Fibroblast of upper back skin (primary cell): ENCODE measurements at places on chromosomes 7 and 10.

DNA sequence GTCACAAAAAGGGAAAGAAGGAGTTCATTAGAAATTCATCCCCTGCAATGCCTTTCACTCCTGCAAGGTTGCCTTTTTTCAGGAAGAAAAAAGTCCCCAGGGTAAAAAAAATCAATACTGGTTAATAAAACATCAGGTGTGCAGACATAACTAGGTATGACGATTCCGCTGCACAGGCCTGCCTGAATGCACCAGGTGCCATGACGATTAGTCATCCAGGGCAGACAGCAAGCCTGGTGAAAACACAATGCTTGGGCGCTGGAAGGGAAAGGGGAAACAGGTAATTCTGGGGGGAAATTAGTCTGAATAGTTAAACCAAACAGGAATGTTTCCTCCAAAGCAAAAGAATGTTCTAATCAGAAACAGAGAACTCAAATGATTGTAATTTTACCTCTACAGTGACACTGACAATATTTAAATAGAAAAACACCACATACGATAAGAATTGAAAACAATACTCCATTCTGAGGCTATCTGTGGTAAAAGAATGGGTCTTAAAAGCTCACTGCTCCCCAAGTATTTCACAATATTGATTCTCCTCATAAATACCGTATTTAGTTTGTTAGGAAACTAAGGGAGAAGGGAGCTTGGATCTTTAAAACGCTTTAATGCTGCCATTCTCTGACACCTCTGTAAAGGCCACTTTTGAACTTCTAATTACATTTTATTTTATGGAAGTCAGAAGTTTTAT, 45.2 kb downstream of the VPS41 start:
- no peak for DNase-seq

GRCh38 chr10:13808556-13809391, 222.0 kb downstream of the PRPF18 start:
- peak; percentile 40 for DNase-seq

GRCh38 chr10:100888957-100889356, 23.8 kb upstream of the SLF2 start:
- DNase-seq: no peak

GRCh38 chr10:16854623-16855022, 37.4 kb upstream of the RSU1 start:
- DNase-seq: peak; percentile 53

DNA sequence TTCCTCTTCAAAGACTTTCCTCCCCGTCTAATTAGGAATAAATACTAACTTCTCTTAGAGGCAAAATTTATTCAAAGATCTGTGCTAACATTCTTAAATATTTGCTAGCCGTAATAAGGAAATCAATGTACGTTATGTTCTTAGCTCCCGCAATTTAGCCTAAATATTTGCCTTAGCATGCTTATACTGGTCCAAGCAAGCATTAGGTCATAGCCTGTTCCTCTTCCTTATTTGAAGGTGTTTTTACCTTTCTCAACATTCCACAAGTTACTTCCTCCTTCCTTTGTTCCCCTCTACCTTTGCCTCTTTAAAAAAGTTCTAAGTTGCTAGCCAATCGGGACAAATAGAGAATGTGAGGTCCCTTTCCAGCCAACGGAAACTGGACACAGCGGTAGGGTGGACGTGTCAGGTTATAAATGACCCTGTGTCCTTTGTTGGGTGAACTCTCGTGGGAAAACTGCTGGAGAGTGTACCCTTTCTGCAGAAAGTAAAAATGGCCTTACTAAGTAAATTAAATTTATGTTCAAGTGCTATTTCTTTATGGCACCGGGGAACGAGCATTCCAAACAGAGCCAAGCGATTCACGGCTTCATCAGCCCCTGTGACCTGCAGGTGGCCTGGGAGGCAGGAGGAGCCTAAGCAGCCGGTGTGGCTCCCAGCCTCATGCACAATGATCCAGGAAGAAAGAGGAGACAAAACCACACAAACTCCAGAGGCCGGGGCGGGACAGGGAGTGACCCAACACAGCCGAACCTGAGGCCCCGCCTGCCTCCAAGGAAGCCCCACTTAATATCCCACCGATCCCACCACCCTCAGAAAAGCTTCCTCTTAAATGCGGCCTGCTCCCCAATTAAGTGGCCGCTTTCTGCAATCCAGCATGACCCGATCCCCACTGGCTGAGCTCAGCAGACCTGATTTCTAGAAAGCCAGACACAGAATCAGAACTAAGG, 67.0 kb downstream of the ZRANB1 start:
- DNase-seq: no peak

DNA sequence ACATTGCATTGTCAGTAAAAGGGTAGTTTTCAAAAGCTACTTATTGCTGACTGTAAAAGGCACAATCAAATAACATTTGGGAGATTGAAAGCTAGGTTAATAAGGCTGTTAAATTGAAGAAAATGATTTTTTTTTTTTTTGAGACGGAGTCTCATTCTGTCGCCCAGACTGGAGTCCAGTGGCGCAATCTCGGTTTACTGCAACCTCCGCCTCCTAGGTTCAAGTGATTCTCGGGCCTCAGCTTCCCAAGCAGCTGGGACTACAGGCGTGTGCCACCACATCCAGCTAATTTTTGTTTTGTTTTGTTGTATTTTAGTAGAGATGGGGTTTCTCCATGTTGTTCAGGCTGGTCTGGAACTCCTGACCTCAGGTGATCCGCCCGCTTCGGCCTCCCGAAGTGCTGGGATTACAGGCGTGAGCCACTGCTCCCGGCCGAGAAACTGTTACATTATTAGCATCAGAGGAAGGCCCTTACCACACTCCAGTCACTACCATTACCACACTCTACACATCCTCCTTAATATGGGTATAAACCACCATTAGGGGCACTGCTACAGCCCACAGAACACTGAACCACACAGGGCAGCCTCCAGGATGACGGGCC, 1.0 kb downstream of the CYP51A1 start:
- DNase-seq: no peak

DNA sequence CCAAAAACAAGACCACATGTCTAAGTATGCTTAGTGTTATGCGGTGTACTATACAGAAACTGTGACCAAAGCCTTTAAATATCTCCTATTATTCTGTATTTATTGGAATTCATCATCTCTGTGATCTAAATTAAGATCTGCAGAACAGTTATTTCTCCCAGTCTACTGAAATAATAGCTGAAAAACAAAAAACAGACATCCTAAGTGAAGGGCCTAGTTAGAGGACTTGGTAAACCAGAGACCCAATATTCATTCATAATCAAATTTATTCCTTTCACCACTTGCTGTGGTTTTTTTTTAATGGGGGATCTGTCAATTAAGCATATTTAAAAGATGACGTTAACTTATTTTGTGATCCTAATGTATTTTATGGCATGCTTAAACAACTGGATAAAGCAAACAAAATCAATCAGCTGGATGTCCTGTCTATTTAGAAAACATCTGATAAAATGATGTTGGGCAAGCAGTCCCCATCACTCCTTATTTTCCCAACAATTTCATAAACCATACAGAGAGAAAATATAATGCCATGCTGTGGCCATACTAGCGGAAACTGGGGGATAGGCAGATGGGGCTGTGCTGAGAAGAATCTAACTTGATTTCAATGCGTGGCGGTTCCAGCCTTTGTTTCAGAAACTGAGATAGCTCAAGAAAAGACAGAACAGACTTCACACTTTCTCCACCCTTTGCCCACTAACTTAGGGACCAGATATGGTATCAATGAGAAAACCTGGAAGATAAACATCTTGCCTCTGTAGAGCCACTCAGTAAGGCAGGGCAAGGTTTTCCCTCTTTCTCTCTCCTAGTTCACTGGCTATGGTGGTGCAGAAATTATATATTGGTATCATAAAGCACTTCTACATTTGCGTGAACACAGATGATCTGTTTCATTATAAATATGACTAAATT, 32.9 kb downstream of the ICA1 start:
- no peak for DNase-seq

GRCh38 chr7:51033727-51034520, 251.2 kb upstream of the GRB10 start:
- DNase-seq: no peak

DNA sequence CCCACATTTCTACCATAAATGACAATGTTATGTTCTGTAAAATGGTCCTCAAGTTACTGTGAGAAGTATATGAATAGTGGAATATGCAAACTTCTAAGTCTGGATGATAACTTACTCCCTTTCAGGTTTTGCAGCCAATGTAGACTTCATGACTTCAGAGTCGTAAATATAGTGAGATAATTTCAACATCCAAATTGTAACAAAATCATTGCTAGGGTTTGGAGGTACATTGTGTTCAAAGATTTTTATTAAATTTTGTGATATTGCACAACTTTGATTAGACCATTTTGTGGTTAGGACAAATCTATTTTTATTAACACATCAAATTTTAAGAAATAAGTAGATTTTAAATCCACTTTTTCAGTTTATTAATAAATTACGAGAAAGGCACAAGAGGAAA, 270.3 kb downstream of the RNLS start:
- no peak for DNase-seq

- no peak for DNase-seq
These were observed 112.5 kb downstream of the MAD1L1 start for GRCh38 chr7:2120251-2120660.

- no peak for DNase-seq
These were observed 12.4 kb upstream of the HPS1 start for GRCh38 chr10:98458809-98459784.

DNA sequence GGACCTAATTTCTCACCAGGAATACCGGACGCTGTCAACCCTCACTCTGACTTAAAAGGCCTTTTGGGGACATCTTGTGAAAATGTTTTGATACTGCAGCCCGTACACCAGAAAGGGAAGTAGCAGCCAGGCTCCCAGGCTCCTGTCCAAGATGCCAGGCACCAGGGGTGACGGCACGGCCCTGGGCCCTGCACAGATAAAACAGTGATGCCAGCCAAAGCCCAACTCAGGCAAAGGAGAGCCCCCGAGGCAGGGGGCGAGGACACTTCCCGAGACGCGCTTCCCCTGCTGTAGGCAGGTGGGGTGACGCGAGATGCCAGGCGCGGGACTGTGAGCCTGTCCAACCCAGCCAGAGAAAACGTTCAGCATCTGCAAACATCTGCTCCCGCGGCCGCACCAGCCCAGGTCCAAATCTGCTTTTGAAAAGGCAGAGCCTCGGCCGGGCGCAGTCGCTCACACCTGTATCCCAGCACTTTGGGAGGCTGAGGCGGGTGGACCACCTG, 15.7 kb downstream of the ZFAND2A start:
- no peak for DNase-seq

- no peak for DNase-seq
These were observed 14.5 kb downstream of the PDGFA start for GRCh38 chr7:505171-505570.

DNA sequence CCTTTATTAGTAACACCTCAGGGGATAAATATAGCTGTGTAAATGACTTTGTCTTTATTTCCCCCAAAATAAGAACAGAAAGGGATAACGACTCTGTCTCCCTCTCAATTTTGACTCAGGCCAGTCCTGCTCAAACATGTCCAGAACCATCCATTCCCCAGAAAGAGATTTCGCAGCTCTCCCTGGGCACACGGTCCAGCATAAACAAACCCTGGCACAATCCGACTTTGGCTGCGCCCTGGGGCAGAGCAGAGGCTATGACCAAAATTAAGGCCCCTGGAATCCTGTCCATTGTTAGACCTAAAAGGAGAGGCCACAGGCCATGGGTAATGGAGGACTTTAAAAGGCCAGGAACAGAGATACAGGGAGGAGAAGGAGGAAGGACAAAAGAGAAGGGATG, 99.1 kb downstream of the PRPF18 start:
- no peak for DNase-seq

DNA sequence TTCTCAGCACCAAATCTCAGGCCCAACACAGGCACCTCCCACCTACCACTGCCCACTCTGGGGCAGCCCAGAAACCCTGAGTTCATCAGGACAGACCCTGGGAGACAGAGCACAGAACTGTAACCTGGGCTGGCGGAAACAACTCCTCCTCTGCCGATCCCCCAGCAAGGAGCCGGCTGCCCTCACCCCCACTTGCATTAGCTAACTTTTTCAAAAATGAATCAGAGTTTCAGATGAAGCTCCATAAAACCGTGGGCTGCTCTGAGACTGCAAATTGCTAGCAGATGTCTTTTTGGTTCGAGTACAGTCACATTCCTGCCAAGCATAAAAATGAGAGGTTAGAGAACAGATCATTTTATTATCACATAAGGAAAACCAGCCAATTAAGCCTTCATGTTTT, 93.4 kb upstream of the PARD3 start:
- DNase-seq: peak; percentile 92

GRCh38 chr7:70587739-70588138, 544.2 kb upstream of the GALNT17 start:
- DNase-seq: no peak

DNA sequence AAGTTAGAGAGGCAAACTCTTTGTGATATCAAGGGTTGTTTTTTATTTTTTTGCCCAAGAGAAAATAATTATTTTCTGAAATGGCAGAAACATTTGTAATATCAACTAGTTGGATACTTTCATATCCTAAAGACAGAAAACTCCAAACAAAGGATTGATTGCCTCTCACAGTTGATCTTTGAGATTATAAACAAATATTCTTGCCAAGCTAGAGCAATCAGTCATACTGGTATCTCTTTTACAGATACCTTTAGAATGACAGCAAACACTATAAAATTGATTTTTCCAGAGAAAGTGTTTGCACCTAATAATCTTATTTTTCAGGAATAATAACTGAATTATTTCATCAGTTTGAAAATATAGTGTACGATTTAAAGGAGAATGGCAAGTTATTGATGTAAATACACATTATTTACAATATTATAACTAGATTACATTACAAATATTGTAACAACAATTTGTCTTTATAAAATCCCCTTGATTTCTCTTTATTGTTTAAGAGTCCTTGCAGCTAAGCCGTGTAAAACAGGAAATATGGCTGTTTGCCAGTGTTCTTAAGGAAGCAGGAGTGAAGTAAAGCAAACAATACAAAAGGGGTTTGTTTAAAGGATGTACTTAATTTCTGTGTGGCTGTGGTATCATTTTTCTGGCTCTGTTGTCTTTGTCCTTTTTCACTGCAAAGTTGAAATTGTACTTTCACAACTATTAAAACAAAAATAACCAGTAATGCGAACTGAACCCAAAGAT, 58.4 kb downstream of the MAPK8 start:
- peak; percentile 45 for DNase-seq

DNA sequence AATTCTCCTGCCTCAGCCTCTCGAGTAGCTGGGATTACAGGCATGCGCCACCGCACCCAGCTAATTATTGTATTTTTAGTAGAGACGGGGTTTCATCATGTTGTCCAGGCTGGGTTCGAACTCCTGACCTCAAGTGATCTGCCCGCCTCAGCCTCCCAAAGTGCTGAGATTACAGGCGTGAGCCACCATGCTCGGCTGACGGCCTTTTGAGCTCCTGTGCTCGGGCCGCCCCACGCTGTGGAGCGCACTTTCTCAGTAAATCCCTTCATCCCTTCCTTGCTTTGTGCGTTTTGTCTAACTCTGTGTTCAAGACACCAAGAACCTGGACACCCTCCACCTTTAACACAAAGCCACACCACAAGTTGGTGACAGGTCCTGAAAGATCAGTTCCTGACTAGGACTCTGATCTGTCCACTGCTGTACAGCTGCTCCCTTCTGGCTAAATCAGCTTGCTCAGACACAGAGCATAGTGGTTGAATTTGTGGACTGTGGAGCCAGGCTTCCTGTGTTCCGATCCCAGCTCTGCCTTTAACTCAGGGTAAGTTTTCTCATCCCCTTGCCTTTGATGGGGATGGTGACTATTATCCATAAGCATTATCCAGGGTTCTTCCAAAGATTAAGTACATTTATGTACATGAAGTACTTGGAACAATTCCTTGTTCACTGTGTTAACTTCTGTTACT, 20.1 kb downstream of the CHST3 start:
- no peak for DNase-seq

- DNase-seq: no peak
These were observed 135.9 kb downstream of the PCDH15 start for GRCh38 chr10:54665095-54665494.
